ENCODE measurements at places on chromosomes 5 and 9.

GRCh38 chr5:108728566-108729241, 19.0 kb upstream of the FER start:
- no peak for DNase-seq

DNA sequence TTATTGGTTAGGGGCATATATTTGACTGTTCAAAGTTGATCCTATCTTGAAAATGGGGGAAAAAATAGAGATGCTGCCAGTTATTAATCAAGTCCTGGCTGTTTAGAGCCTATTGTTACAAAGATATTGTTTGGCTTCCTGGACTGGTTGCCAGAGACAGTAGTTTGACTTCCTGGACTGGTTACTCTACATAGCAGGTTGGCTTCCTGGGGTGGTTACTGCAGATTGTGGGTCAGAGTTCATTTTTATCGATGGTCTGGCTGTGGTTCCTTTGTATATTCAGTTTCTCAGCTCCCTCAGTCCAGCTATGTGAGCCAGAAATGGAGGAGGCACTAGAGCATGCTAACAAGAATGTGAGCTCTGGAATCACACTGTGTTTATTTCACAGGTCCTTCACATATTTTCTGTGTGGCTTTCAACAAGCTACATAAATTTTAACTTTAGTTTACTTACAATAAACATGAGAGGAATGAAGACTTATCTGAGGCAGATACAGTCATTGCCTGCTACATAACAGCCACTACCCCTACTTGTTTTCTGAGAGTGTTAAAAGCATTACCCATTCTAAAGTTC, 137.6 kb downstream of the TRPM3 start:
- DNase-seq = no peak

DNA sequence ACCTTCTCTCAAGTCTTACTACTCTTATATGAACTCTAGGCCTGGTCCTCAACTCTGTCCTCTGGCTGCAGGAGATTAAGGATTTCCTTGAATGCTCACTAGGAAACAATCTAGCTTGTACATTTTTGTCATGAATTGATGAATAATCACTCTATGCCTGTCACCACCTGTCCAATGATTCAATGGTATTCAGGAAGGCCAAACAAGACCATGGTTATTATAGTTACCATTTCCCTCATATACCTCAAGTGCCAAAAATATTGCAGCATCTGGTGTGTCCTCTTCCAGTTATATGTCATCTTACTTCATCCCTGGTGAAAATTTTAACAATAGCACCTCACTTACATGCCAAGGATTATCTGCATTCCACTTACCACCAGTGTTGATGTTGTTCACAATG, 179.0 kb upstream of the MOCS2 start:
- DNase-seq = no peak

- DNase-seq = no peak
These were observed 27.9 kb downstream of the RFX3 start for GRCh38 chr9:3497857-3498256.

DNA sequence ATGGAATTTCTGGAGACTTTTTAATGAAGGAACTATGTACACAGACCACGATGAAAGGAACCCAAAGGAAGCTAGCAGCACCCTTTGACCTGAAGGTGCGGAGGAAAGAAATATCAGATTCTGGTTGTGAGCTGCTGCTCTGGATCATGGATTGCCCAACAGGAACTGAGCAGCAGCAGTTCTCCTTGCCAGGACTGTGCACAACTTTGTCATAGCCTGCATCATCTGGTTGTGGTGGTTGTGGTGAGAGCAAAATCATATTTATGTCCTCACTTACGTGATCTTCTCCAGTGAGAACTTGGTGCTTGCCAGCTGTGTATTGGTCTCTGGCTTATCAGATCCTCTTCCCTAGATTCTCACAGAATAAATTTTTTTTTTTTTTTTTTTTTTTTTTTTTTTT, 70.7 kb upstream of the LPAR1 start:
- no peak for DNase-seq

DNA sequence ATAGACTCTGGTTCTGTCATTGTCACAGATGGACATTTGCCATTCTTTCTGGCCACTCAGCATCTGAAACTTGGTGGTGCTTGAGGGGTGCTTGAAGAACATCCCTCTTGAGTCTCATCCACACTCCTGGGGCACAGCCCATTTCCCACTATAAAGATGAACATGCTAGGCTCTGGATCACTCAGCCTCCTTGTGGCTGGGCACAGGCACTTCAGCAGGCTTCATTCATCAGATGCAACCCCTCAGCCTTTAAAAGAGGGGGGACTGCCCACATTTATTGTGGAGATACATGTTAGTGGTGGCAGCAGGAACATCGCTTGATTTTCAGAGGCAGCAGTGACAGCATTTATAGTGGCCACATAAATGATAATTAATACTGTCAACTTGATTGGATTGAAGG, 124.7 kb upstream of the NIPBL start:
- no peak for DNase-seq
